ENCODE measurements at places on chromosomes 11 and 22.
A peak's percentile ranks its signal among the peaks of the same experiment; 100 is the strongest.

- DNase-seq = peak; percentile 39
Observed at GRCh38 chr11:120210626-120211521, at the start of gene OAF. Gene OAF, plus strand, starts transcription at chr11:120211032. Its CDS starts 248 bp downstream, at chr11:120211280.

DNA sequence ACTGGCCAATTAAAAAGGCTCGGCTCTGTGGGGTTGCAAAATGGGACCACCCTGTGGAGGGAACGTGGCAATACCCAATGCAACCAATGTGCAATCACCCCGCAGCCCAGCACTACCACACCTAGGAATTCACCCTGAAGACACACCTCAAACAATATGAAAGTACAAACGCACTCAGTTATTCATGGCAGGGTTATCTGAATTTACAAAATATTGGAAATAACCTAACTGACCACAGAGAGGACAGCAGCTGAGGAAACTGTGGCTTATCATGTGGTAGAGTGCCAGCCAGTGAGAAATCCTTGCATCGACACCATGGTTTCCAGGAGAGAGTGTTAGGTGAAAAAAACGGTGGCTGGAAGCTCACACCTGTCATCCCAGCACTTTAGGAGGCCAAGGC is 18.7 kb downstream of the ALG12 start:
- DNase-seq = peak; percentile 21

GRCh38 chr11:5368502-5369043 is 15.0 kb upstream of the OR51M1 start:
- no peak for DNase-seq

DNA sequence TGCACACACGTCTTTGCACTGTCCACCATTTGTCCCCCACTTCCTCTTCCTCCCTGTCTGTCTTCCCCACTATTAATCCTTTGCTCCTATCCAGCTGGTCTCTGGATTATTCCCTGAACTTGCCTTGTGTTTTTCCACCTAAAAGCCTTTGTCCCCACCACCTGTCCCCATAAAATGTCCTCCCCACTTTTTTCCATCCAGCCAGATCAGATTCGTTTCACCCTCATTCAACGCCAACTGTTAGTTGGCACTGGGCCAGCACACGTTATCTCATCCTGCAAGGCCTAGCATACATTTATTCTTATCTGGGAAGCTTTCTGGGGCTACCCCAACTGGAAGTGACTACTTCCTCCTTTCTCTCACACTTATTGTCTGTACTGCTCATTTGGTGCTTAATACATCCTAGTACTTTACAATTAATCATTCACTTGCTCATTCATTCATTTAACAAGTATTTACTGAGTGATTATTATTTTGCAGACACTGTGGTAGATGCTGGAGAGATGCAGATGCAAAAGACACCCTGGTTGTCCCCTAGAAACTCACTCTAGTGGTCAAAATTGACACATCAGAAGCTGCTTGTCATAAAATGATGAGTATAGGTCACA is 96.2 kb downstream of the RASSF10 start:
- DNase-seq = no peak

- peak; percentile 82 for DNase-seq
Observed at GRCh38 chr11:107858217-107859070, at the start of gene SLC35F2. Gene SLC35F2, minus strand, starts transcription at chr11:107858787. Its CDS starts 20 bp downstream, at chr11:107858767.

DNA sequence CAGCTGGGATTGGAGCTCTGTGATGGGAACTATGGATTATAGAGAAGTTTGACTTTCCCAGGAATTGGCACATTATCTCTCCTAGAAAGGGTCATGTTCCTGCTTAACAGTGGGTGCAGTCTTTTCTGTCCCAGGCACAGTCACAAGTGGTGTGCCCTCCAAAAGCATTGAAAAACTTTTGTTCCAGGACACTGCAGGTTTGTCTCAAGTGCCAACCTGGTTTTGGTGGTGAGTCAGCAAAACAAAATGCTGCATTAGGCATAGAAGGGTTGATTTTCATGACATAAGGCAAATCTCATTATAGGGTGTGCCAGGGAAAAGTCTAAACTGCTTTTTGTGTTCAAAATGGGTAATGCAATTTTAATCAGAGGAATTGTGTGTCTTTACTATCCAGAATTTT is 4.9 kb downstream of the HTATIP2 start:
- DNase-seq = no peak

DNA sequence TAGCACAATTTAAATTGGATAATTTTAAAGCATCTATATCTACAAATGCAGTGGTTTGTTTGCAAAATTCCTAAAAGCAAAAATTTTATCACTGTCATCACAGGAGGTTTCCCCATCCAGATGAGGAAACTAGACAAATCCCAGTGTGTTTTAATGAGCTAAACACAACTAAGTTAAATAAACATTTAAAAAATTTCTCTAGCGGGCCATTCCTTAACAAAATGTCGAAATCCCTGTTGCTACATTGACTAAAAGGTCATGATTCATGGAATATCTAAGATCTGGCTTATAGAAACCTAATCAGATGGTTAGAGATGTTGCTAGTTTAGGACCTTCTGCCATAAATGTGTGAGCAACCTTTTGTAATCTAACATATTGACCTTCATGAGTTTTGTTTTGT is 107.3 kb upstream of the BDNF start:
- no peak for DNase-seq

DNA sequence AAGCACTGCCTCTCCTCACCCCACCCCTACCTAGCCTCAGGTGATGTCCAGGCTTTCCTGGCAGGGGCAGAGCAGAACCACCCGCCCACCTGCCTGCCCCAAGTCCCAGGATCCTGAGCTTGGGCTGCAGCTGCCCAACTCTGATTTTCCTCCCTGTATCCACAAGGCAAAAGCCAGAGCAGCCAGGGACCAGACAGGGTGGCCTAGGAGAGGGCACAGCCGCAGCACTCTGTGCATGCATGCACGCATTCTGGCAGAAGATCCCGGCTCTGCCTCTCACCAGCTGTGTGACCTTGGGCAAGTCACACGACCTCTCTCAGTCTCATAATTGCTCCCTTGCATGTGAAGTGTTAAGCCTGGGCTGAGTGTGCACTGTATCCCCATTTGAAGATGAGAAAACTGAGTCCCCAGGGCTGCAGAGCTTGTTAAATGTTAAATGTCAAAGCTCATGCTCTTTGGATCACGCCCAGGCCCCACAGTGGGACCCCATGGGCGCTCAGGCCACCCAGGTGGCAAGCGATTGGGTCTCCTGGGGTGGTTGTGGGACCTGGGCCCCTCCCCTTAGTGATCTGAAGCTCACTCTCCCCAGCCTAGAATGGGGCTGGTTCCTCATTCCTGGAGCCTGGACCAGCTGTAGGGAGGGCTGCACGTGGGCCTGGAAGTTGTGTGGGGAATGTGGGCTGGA is 2.8 kb upstream of the CARNS1 start:
- DNase-seq = no peak

DNA sequence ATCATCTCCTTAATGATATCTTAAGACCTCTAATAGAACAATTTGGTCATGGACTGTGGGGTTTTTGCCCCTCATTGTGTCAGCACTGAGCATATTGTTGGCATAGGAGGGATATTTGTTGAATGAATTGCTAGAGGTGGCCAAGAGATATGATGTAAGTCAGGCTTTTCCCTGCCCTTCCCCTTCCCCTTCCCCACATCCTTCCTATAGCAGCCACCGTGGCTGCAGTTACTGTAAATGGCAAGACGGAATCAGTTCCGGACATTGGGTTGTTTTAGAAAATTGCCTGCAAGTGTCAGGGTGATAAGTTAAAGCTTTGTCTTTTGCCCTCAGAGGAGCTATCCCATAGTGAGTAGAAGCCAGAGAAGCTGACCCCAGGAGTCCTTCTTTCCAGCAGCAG is 23.0 kb downstream of the LIMK2 start:
- no peak for DNase-seq

DNA sequence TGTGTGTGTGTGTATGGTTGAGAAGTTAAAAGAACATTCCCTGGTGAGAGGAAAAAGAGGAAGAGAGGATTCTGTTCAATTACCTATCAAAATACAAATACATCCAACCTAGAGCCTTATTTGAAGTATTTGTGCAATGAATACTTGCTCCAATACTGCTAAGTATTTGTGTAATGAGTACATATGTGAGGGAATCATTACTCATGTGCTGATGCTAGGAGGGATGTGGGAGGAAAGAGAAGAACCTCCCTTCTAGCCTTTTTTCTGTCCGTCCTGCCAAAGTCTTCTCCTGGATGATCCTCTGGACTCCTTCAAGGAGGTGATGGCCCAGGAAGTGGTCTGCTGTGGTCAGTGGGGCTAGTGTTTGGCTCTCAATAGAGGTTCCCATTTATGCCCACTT is 36.0 kb upstream of the ACCSL start:
- peak; percentile 24 for DNase-seq

DNA sequence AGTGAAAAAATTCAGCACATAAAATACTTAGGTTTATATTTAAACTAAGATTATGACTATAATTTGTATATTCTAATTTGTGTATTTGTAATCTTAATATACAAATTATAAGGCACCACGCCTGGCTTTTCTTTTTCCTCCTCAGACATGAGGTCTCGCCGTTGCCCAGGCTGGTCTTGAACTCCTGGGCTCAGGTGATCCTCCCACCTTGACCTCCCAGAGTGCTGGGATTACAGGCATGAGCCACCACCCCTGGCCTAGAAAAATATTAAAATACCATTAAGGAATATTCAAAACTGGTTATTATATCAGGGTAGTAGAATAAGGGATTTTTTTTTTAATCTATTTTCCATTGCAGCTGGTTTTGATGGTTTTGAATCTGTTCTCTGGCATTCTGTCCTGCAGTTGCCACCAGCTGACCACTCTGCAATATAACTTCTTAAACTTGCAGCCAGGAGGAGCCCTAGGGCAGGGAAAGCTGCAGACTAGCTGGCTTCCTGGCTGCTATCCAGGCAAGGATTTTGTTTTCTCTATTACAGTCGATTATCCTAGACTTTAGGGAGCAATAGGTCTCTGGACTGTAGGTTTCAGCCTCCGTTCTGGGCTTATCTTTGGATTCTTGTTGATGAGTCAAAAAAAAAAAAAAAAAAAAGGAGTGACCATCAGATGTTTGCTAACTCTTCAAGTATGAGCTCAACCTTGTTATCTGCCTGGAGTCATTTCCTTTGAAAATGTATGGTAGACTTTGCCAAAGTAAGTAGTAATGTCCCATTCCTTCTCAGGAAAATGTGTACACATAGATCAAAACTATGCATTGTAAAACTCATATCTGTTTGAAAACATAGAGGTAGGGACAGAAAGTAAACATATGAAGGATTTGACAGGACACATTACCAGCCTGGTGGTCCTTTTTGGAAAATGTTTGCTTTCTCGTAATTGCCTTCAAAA is 13.2 kb downstream of the POLA2 start:
- DNase-seq = no peak

DNA sequence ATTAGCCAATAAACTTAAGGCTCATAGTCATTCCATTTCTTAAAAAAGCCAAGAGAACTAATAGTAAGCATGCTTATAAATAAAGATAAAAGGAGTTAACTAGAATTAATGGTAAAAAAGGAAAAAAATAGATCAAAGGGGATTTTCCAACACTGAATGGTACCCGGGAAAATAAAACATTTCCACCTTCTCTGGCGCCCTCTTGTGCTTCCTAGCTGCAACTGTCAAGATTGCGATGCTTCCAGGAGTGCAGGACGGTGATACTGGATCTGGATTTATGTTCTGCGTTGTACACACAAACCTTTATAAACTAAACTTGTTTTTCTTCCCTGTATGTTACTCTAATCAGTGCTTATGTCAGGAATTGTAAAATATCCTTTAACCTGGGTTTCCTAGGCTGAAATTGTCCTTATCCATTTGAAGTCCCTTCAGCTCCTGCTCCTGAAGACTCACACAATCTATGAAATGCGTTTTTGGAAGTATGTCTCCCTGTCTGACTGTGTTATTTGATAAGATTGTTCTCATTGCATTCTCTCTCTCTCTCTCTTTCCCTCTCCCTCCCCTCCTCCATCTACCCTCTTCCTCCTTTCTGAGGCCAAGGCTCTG is 9.6 kb upstream of the HTATIP2 start:
- DNase-seq = no peak

DNA sequence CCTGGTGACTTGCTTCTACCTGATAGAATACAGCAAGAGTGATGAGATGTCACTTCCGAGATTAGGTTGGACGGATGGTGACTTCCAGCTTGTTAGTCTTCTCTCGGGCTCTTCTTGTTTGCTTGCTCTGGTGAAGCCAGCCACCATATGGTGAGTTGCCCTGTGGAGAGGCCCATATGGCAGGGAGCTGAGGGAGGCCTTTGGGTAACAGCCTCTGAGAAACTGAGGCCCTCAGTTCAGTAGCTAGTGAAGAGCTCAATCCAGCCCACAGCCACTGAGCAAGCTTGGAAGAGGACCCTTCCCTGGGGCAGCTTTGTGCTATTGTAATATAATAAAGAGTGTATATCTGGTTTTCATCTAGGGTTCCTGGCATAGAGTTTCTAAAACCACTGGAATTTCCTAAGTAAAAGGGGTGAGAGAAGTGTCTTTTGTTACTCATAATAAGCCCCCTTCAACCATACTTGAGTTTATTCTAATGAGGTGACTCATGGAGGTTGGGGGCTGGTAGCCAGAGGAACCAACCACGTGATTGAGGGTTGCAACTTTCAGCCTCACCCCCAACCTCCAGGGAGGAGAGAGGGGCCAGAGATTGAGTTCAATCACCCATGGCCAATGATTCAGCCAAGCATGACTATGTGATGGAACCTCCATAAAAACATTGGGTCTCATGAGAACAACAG is 8.0 kb upstream of the TPCN2 start:
- no peak for DNase-seq

GRCh38 chr11:9796854-9797253 is 133.0 kb downstream of the SWAP70 start:
- no peak for DNase-seq

- DNase-seq = no peak
Observed at GRCh38 chr11:6608726-6609501, 3.1 kb downstream of the TAF10 start.

- DNase-seq = no peak
Observed at GRCh38 chr11:122709039-122709760, 53.7 kb downstream of the UBASH3B start.

GRCh38 chr11:82303671-82304070 is 430.0 kb downstream of the FAM181B start:
- DNase-seq = no peak

DNA sequence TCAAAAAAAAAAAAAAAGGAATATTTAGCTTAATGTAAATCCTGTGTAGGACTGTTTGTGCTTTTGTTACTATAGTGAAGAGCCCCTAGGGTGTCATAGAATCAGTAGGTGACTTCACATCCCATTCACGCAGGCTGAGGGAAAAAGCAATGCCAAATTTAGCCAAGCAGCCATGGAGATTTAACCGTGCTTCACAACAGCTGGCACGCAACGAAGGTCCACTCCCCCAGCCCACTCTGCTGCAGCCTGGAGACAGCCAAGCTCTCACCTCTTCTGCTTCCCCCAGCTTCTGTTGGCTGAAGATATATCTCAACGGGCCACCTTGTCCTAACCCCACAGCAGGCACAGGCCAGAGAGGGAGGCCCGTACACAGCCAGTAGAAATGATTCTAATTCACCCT is 78.8 kb upstream of the BID start:
- no peak for DNase-seq
